ENCODE measurements at places on chromosomes 6 and 20.

GRCh38 chr6:71402096-71402495, 113.5 kb downstream of the OGFRL1 start:
- no peak for DNase-seq

DNA sequence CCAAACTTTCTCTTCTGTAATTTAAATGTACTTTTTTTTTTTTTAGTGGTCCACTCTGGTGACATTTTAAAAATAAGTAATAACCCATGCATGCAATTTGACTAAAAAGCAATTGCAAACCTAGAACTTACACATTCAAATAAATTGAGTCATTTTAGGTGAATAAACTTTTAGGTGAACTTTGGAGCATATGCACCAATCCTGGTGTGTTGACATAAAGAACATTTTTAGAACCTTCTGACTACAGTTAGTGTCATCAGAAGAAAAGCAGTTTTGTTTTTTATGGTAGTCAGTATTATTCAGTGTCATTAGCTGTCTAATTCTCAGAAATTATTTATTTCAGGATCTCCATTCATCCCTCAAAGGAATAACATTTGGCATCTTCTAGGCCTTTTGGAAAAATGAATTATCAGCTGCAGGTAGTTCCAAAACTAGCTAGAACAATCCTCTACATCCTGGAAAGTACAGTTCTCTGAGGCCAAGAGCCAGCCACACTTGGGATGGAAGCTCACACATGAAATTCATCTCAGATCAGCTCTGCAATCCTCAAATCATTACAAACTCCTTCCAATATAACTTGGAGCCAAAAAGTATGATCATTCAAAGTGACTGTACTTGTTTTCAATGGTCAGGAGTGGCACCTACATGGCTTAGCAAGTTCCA, 38.5 kb upstream of the SIM1 start:
- DNase-seq: no peak

DNA sequence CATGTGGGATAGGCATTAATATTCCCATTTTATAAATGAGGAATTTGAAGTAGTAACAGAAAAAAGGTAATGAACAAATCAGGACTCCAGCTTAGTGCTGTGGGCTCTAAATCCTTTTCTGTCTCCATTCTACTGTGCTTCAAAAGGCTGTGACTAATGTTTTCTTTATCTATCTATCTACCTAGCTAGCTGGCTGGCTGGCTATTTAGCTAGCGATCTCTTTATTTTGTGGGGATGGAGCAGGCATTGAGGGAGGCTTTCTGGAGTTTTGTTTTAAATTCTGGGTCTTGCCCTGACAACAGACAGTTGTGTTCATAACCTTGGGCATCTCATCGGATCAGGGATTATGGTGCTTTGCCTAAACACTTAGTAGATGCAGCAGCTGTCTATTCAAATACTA, 139.2 kb downstream of the SOX4 start:
- DNase-seq: no peak

DNA sequence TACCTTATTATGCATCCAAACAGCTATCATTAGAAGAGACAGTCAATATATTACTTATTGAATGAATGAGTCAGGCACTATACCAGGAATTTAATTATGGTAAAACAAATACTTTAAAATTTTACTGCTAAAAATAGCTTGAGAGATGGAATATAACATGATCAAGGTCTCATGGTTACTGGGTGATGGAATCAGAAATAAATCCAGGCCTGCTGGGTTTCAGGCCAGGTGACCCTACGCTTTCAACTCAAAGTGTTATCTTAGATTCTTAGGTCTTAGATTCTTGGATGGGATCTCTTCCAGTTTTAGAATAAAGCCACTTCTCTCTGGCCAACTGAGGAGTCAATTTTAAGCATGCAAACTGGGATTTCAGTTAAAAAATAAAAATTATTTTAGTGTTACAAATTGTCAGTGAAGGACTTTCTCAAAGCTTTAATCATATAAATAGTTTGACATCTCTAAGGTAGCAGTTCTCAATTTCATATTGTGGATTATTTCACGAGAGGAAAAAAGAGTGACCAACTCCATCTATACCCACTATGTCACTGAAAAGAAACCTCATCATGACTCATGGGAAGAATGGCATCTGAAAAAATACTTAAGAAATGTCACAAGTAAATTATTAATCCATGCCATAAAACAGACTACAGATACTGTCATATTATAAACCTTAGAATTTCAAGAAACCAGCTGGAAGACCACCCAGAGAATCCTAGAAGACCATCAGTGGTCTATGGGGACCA, 283.4 kb upstream of the RUNX2 start:
- DNase-seq: no peak

DNA sequence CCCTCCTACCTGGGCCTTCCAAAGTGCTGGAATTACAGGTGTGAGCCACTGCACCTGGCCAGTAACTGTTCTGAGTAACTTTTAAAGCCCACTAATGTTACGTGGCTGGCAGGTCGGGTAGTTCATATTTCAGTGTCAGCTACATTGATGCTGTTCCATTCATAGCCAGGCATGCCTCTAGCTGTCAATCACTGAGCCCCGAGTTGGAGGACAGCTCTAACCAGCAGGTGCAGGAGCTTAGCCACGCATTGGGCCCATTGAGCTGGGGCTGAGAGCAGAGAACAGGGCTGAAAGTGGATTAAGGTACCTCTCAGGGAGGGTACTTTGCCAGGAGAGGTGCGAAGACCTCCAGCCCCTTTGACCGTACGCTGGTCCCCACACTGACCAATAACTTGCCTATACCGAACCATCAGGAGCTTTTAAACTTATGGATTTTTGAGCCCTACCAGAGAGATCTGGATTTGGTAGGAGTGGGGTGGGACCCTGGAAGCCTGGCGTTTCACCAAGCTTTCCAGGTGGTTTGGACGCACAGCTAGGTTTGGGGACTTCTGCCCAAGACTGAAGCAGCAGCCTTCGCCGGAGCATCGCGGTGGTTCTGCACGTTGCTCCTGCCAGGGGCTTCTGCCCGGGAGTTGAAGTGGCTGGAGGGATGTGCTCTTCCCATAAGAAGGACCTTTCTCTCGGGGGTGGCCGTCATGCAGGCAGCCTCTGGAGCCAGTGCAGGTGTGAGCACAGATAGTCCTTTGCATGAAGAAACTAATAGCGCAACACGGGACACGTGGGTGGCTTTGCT, 82.6 kb downstream of the SERAC1 start:
- no peak for DNase-seq

DNA sequence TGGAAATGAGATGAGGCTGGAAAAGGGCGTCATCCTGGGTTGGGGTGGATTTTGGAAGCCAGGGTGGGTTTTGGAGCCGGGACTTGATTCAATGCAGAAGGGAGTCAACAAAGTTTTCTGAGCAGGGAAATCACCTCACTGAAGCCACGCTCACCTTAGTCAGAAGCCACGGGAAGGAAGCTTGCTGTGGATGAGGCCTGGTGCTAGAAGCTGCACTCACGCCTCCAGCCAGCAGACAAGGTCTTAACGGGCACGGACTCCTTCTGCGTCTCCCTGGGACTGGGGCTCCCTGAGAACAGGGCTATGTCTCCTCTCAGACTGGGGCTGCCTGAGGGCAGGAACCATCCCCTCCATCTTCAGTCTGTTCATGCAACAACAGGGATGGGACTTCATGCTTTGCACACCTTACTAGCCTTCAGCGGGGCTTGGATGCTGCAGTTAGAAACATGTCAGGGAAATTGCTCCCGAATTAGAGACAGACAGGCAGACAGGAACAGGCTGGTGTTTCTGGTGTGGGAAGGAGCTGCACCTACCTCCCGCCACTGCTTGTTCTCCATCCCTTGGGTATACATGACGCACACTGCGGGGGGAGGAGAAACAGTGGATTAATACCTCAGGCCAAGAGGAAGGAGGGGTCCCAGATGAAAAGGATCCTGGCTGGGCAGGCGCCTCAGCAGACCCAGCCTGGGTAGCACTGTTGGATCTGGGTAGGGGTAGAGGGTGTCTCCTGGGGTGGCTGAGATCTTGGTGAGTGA, 17.5 kb downstream of the CPNE5 start:
- DNase-seq: no peak

- no peak for DNase-seq
These were observed 32.9 kb downstream of the DCBLD1 start for GRCh38 chr6:117515326-117515725.

- DNase-seq: no peak
These were observed 215.3 kb upstream of the KCNQ5 start for GRCh38 chr6:72406517-72406916.

DNA sequence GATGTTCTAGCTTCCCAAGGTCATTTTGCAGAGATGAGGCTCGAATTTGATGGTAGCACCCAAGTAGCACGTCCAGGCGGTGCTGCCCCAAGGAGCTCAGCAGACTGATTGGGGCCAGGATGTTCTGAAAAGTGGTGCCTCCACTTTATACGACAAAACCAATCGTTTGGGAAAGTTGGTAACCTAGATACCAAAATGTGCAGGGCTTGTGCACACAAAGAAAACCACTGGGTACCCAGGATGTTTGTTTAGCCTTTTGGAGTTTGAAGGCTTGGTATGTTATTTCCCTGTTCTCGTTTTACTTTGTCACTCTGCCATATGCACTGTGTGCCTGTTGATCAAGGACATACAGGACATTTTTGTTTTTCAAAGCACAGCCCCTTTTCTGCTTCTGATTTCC, 40.7 kb upstream of the PBOV1 start:
- no peak for DNase-seq

- no peak for DNase-seq
These were observed 163.6 kb downstream of the LY86 start for GRCh38 chr6:6752129-6752528.

GRCh38 chr20:45940469-45940868, 6.0 kb downstream of the PCIF1 start:
- DNase-seq: no peak

DNA sequence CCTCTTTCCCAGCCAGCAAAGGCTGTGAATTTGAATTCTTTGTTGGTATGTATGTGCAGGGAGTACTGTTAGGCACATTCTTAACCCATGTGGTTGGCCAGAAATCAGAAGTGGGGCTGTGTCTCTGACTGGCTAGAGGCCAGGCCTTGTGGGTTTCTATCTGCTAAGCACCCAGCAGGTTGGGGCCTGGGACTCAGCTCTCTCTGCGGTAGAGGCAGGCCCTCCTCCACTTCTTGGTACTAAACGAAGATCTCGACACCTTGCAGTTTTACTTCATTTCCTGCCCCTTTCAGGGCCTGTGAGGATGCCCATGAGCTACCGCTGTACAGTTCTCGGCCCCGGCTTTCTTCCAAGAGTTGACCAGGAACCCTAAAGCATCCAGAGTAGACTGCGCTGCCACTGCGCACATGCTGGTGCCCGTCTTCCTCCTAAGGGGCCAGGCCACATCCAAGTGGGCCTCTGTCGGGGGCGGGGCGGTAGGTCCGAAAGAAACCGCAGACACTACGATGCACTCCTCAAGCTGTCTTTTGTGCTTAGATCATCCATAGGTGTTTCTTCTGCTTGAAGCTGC, 51.1 kb downstream of the TCP11 start:
- DNase-seq: peak; percentile 90

DNA sequence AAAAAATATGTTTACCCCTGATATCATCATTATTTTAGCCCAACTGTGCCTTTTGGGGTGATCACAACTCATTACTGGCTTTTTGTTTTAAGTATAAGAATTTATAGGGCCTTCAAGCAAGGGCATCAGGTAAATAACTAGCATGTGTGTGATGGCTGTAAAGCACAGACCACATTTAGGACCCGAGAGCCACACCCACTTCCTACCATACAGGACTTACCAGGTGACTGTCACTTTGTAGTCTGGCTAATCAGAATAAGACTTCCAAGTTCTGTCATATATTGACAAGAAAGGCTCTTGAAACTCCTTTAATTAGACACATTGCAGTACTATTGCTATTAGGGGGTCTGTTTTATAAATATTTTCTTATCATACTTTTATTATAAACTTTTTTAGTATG, 31.1 kb downstream of the TMEM242 start:
- DNase-seq: no peak

DNA sequence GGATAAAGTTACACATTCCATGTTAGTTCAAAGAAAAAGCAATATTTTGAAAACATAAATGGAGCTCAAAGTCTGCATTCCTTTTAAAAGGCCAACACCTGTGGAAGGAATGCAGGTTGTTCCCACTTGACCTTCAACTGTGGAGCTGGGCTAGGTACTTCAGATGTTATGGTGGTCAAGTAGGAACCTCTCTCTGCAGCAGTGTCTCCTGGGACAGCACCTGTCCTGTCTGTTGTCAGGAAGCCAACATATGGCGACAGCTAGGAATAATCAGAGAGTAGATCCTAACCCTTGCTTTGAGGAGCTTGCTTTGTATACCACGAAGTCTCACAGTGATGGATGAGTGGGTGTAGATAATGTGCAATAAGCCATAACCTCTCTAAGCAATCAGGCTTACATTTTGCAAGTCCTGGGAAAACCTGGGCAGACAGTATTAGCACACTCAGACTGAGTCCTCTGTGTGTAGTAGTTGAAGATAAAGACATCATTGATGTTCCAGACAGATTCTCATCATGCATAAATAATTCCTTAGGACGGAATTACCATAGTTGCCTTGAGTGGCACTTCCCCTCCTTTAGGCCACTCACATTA, 347.5 kb downstream of the PRL start:
- no peak for DNase-seq

GRCh38 chr6:5333658-5334057, 72.3 kb downstream of the FARS2 start:
- DNase-seq: no peak

- no peak for DNase-seq
These were observed 56.2 kb downstream of the SNX9 start for GRCh38 chr6:157879034-157879872.

DNA sequence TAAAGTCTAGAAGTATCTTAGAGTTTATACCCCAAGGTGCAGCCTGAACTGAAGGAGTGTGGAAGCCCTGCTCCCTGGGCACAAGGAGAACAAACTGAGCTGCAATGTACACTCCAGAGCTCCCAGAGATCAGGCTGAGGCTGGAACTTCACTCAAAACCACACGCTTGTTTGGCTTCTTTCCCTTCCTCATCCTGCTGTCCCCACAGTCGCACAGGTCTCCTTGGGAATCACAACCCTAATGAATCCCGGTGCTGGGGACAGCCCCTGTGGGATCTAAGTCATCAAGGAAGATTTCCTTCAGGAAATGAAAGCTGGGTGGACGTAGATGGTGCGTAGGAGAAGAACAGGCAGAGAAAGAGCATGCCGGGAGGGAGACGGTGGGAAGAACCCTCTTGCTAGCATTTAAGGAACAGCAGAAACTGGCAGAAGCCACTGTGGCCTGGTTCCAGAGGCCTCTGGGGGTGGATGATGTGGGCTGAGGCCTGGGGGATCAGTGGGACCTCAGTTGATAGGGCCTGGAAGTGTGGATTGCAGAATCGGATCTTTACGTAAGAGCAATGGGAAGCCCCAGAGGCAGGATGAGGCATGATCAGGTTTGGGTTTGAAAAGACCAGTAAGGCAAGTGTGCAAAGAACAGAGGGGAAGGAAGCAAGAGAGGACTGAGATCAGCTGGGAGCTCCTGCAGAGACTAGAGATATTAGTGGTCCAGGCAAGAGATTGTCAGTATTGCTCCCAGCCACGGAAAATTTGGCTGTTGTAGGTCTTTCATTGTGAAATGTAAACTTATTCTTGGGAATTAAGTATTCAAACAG, 21.4 kb downstream of the CYP24A1 start:
- no peak for DNase-seq

GRCh38 chr6:30508890-30509736, 19.8 kb downstream of the HLA-E start:
- peak; percentile 78 for DNase-seq

GRCh38 chr6:16716321-16716858, 44.9 kb downstream of the ATXN1 start:
- DNase-seq: no peak

Measured in hematopoietic multipotent progenitor cell treated with erythropoietin and hydrocortisone succinate and interleukin-3 and kit ligand, for 6 days (in vitro differentiated cells).